ENCODE measurements at places on chromosomes 12 and 14.

- no peak for DNase-seq
Measured at GRCh38 chr12:1656902-1657301, 27.9 kb downstream of the WNT5B start.

DNA sequence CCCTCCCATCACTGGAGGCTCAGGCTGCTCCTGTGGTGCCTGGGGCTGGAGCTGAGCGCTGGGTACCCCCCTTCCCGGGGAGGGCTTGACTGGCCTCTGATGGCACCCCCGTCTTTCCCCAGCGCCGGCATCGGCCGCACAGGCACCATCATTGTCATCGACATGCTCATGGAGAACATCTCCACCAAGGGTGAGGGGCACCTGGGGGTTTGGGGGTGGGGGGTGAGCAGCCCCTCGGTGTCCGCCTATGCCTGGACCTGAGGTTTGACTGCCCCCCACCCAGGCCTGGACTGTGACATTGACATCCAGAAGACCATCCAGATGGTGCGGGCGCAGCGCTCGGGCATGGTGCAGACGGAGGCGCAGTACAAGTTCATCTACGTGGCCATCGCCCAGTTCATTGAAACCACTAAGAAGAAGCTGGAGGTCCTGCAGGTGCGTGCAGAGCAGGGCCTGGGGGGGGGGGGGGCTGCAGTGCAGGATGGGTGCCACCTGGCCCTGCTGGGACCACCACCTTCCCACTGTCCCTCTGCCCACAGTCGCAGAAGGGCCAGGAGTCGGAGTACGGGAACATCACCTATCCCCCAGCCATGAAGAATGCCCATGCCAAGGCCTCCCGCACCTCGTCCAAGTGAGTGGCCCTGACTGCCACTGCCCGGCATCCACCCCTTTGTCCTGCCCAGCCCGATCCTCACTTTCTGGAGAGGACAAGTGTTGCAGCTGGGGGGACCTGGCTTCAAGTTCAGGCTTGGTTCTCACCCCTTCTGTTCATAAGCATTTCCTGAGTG is 8.8 kb downstream of the PTPN6 start:
- DNase-seq = no peak

DNA sequence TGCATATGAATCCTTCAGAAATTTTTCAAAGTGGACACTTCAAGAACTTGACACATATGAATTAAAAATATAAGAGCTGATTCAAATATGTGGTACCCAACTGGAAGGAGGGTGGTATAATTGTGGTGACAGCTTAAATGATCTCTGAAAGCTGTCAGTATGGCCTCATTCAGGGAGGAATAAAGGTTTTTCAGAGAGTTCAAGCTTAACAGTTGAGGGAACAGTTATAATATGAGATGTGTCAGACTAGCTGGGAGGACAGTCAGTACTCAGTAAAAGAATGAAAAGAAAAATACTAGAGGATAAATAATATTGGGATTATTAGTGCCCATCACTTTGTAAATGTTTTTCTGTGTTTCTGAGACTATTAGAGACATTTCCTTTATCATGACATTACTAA is 277.5 kb downstream of the RASSF9 start:
- DNase-seq = no peak

GRCh38 chr14:88289996-88290395 is 33.1 kb downstream of the KCNK10 start:
- no peak for DNase-seq

GRCh38 chr12:130879212-130879686 is 7.4 kb downstream of the RAN start:
- DNase-seq = no peak
